ENCODE measurements at places on chromosomes 2 and 18.

DNA sequence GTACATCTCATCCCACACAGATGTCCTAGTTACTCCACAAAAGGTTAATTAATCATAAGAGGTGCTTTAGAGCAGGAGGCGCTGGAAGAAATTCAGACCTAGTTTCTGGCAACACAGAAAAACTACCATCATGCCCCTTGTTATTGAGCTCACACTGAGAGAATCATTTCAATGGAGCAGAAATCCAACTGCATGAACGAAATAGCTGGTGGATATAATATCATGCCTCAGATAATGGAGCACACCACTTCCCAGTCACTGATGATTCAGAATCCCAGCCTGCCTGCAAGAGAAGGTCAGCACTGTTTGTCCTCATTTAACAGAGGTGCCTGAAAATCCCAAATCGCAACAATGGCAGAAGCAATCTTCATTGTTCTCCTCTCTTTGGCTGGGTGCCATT lies 125.8 kb upstream of the CREB1 start:
- no peak for DNase-seq

GRCh38 chr2:26522751-26523171 lies 44.8 kb upstream of the OTOF start:
- no peak for DNase-seq

DNA sequence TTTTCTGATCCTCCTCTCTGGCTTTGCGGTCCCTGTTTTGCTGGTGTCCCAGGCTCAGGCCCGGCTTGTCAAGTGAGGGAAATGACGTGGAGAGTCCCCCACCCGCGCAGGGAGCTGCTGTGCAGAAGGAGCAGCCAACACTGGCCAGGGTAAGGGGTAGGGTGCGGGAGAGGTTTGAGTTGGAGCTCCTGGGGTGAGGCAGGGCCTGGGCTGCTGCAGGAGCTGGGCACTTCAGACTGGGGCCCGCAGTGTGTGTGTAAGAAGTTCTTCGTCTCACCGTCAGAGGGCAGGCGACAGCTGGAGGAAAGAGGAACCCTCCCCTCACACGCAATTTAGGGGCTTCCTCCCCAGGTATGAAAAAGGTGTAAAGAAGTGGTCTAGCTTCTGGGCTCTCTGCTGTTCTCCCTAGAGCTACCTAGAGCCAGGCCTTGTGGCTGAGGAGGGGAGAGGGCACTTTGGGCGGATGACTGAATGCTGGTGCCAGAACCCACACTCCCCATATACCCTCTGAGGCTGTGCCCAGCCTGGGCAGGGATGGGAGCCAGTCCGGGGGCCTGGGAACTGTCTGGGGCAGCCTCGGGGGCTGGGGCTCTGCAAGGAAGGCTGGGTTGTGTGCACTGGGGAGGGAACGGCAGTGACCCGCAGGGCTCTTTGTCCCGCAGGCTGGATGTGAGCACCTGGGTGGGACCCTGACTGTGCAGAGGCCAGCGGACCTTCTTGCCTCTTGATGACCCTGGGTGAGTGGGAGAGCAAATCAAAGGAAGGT lies 11.8 kb downstream of the CELF4 start:
- DNase-seq = no peak

- no peak for DNase-seq
These were observed 60.3 kb upstream of the LYPD6B start for GRCh38 chr2:148978026-148978685.

DNA sequence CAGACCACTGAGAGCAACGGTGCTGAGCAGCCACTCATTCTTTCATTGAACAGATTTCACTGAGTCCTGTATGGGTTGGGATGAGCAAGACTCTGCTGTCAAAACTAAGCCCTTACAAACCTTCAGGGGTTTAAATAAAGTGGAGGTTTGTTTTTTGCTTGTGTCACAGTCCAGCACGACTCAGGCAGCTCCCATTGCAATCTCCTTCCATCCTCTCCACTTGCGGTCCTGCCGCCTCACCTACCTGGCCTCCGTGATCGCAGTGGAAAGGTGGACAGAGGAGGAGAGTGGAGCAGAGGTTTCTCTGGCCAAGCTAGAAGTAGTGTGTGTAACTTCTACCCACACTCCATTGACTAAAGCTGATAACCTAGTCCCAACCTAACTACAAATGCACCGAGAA lies 332.2 kb downstream of the ZNF516 start:
- DNase-seq = no peak

- DNase-seq = no peak
These were observed 133.7 kb upstream of the MEIS1 start for GRCh38 chr2:66301022-66301766.

GRCh38 chr2:10252661-10253060 lies 50.0 kb upstream of the HPCAL1 start:
- DNase-seq = no peak

- DNase-seq = peak; percentile 77
These were observed 55.3 kb downstream of the HS1BP3 start for GRCh38 chr2:20595439-20596192.

DNA sequence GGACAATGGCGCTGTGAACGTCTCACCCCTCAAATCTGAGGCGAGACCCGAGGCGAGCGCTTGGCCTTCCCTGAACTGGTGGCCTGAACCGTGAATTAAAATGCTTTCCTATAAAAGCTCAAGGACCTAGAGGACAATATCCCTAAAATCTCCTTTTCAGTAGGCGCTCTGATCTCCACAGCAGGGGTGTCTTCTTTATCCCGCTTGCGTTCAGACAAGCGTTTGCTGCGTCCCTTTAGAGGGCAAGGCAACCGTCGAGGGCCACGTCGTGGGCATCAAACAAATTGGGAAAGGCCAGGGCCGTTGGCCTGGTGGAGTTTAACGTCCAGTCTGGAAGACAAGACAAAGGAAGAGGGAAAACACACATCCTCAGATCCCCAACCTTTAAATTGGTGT lies 1.3 kb upstream of the RAX start:
- no peak for DNase-seq

- no peak for DNase-seq
These were observed 37.0 kb upstream of the GRHL1 start for GRCh38 chr2:9914384-9915065.

- no peak for DNase-seq
These were observed 75.6 kb upstream of the CCDC150 start for GRCh38 chr2:196563876-196564275.

- DNase-seq = no peak
These were observed 151.8 kb downstream of the WDPCP start for GRCh38 chr2:63436488-63436887.

GRCh38 chr18:79768745-79769144 lies 29.0 kb upstream of the KCNG2 start:
- no peak for DNase-seq

DNA sequence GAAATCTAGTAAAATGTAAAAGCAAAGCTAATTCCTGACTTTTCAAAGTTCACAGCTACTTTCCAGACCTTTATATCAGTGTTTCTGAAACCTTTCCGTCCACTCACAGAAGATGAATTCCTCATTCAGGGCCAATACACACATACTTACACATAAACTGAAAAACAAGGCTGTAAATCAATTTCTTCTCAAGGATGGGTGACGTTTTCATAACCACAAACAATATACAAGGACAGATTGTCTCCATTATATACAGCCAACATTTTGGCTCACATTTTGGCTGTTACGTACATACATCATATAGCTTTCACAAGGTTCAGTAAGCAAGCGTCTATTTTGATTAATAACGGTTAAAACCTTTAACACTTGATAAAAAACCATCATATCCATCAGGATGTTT lies 1.4 kb downstream of the RPRD1A start:
- DNase-seq = no peak

GRCh38 chr18:31554776-31555175 lies 36.9 kb upstream of the TTR start:
- no peak for DNase-seq

GRCh38 chr2:129923265-129924091 lies 56.0 kb upstream of the RAB6C start:
- DNase-seq = no peak

DNA sequence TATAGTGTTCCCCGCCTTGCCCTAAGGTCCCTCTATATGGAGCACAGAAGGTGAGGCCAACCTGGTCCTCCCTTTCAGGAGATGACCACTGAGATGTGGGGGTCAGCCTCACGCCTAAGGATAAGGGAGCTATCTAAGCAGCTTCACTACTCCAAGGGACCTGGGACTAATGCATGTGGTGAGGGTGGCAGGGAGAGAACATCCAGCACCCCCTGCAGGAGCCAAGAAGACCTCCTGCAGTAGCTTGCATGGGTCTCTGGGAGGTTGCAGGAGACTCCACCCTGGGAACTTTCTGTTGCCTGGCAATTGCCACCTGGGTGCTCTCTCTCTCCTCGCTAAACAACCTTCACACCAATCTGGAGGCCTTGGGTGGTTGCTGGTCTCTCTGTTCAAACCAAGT lies 93.0 kb upstream of the KLHL29 start:
- DNase-seq = no peak

DNA sequence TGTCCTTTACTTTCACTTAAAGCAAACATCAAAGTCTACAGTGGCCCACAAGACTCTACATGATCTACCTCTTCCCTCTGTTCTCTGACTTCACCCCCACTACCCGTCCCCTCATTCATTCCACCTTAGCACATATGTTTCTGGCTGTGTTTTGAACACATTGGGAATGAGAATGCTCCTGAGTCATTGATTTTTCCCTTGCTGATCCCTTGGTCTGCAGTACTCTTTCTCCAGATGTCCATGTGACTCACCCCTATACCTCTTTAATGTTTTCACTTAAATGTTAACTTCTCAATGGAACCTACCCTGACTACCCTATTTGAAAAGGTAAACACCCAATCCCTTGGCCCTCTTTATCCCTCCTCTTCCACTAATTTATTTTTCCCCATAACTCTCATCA lies 30.7 kb upstream of the FRZB start:
- no peak for DNase-seq

- DNase-seq = no peak
These were observed 116.3 kb downstream of the GALNT1 start for GRCh38 chr18:35697869-35698268.

DNA sequence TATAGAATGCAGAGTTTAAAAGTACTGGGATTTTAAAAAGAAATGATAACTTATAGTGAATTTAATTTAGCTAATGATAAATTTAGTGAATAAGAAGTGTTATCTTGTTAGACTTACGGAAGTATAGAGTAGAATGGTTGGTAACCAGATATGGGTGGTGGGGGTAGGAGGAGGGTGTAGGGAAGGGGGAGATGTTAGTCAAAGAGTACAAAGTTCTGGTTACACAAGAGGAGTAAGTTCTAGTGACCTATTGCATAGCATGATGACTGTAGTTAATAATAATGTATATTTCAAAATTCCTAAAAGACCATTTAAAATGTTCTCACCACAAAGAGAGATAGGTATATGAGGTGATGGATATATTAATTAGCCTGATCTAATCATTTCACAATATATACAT lies 184.8 kb upstream of the STON1 start:
- no peak for DNase-seq

GRCh38 chr18:62566199-62566598 lies 43.4 kb downstream of the ZCCHC2 start:
- no peak for DNase-seq

DNA sequence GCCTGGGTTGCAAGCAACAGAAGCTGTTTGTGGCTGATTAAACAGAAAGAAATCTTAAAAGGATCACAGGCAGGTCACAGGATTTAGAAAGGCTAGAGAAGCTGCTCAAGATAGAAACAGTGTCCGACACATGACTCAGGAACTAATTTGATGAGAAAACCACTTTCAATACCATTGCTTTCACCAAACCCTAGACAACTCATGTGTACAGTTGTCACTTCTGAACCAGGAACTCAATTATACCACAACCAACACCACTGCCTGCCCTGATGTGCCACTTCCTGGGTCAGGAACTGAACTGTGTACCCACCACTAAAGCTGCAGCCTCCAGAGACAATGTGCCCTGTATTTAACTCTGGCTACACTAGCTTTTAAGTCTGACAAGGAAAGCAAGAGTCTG lies 56.0 kb downstream of the TMEM247 start:
- no peak for DNase-seq

DNA sequence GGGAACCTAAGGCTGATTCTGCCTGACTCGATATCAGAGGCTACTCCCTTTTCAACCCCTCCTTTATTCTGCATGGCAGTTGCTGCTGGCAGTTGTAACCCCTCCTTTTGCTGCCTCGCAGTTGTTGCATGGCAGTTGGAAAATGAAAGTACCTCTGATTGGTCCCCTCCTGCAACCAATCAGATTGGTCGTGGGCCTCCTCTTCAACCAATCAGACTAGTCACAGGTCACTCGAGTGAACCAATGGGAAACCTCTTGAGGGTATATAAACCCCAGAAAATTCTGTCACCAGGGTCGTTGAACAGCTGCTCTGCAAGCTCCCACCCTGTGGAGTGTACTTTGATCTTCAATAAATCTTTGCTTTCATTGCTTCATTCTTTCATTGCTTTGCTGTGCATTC lies 294.3 kb upstream of the SLC8A1 start:
- DNase-seq = no peak

- DNase-seq = no peak
These were observed 9.5 kb upstream of the RPRM start for GRCh38 chr2:153488072-153488471.

GRCh38 chr2:132517386-132517785 lies 100.8 kb downstream of the GPR39 start:
- DNase-seq = no peak

GRCh38 chr2:99545066-99545465 lies 55.2 kb upstream of the REV1 start:
- no peak for DNase-seq

GRCh38 chr18:54260396-54261072 lies 8.8 kb upstream of the POLI start:
- DNase-seq = peak; percentile 47

DNA sequence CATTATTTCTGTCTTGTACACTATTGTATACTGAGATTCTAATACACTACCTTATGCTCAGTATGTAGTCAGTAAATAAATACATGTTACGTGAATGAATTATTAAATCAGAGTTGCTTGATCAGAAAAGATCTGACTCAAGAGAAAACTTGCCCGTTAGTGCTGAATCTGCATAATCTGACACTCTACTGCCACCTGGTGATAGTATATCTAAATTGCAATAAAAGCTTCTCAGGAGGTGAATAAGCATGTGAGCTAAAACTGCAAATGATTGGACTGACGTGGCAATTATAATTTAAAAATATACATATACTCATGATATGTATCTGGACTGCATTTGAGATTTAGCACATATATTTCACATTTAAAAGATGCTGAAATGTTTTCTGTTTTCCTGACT lies 70.4 kb downstream of the KIAA1328 start:
- no peak for DNase-seq

GRCh38 chr2:235575904-235576303 lies 82.1 kb downstream of the AGAP1 start:
- DNase-seq = no peak

- DNase-seq = no peak
These were observed 531.5 kb upstream of the SALL3 start for GRCh38 chr18:78448106-78448505.

- DNase-seq = no peak
These were observed 123.6 kb downstream of the CSRNP3 start for GRCh38 chr2:165593081-165593480.
